M059J (cell line): ENCODE measurements at places on chromosomes 3 and 15. TPM values are rescaled to one million over a fixed set of nuclear protein-coding genes. Genes with fewer than 3 reads are reported as not detected.

- DNase-seq = no peak
These were observed 13.1 kb upstream of the EHD4 start for GRCh38 chr15:41985236-41986160.

The SLC9C1 gene
- not detected in 2 replicates for total RNA-seq

The ZNF280D gene
- total RNA-seq = 14.4 and 15.3 TPM in 2 replicates

- DNase-seq = no peak
These were observed 56.4 kb upstream of the ROBO1 start for GRCh38 chr3:79824166-79824565.

- DNase-seq = no peak
These were observed 134.9 kb upstream of the ZBTB20 start for GRCh38 chr3:115281697-115282675.

DNA sequence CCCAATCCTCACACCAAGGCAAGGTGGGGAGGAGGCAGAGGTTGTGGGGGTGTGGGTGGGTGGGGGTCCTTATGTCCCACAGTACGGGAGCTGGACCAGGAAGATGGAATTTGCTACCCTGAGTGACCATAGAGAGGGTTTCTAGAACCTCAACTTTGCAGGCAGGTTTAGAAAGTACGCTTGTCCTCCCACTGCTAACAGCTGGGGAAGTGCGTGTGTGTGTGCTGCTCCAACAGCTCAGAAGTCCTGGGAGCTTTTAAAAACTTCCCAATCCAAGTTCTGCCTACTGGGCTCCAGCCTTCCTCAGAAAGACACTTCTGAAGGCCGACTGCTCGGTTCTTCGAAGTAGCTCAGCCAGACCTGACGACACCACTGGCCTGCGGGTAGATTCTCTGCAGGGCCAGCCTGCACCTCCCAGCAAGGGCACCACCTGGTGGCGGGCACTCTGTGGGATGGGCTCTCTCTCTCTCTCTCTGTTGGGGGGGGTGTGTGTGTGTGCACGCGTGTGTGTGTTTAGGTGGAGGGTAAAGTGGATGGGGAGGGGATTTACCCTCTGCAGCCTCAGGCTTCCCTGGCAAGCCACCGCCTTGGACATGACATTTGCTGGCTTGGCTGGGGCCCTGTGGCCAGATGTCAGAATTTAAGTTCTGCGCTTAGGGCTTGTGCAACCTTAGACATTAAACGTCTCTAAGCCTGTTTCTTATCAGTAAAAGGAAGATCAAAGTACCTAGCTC is 15.6 kb downstream of the TMEM158 start:
- DNase-seq = peak; percentile 83

DNA sequence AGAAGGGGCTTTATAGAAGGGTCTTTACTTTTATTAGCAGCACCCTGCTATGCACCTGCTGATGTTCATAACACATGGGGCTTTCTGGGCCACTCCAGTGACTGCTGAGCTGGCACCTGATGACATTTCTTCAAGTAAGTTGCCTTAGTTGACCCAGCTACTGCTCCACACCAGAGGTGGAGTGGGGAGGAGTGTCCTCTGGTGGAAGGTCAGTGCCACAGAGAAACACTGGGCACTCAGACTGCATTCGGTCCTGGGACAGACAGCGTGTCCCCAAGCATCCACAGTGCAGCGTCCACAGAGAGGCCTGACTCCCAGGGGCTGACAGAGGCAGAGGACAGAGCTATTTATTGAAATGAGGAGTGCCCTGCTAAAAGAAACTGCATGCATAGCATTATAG is 74.9 kb upstream of the NSMCE3 start:
- no peak for DNase-seq

The GRAMD1C gene
- total RNA-seq = 2.2 and 3.6 TPM in 2 replicates

DNA sequence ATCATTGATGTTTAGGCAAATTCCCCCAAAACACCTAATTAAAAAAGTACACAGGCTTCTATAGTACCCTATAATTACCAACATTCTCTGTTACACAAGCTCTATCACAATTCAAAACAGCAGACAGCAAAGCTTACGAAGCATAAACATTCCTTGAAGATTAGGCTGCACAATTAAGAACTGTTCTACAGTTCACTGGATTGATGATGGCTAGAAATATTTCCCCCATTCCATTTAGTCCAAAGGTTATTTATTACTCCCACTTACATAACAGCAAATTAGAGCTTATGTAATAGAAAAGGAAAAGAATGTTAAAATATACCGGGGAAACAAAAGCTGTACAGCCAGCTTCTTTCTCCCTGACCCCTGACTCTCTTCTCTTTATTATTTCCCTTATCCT is 49.3 kb downstream of the UACA start:
- peak; percentile 42 for DNase-seq

The FAM219B gene
- total RNA-seq = 21.3 and 27.5 TPM in 2 replicates

GRCh38 chr15:31483053-31483985 is 156.7 kb downstream of the KLF13 start:
- no peak for DNase-seq

GRCh38 chr3:108013141-108014055 is 77.4 kb downstream of the CD47 start:
- DNase-seq = no peak

GRCh38 chr3:171187706-171188290 is 161.3 kb upstream of the SLC2A2 start:
- DNase-seq = peak; percentile 55

The WDR82 gene
- total RNA-seq = 29.9 and 35.5 TPM in 2 replicates

GRCh38 chr15:52734329-52734728 is 55.1 kb upstream of the ATOSA start:
- no peak for DNase-seq

DNA sequence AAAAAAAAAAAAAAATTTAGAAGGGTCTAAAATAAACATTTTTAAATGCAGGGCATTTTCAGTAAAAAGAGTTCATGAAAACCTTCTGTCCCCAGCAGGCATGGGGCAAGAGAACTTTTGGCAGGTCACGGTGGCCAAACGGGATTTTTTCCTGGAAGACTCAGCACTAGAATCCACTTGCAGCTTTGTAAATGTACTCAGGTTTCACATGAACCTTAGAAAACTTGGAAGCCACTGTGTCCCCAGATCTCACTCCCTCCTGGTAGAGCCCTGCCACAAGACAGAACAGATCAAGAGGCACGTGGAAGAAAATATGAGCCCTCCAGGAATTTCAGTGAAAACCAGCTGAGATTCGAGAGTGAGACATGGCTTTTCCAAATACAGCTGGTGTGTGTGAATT is 2.1 kb upstream of the GNB5 start:
- DNase-seq = no peak

DNA sequence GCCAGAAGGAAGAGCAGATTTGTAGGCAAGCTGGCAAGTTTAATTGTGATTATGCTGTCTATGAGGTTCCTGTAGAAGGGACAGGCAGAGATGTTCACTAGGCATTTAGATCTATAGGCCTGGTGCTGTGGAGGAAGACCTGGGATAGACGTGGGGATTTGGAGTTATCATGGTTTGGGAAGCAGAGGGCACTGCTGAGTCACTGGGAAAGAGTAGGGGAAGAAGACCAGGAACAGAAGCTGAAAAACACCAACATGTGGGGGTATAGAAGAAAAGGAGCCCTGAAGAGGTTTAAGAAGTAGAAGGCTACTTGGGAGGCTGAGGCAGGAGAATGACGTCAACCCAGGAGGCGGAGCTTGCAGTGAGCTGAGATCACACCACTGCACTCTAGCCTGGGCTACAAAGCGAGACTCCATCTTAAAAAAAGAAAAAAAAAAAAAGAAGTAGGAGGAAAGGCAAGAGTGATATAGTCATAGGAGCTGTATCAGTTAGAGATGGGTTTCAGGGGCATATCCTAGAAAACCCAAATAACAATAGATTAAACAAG is 19.3 kb downstream of the GRK7 start:
- peak; percentile 28 for DNase-seq

GRCh38 chr3:170808041-170808440 is 62.0 kb downstream of the RPL22L1 start:
- peak; percentile 22 for DNase-seq

- DNase-seq = peak; percentile 69
These were observed 62.9 kb downstream of the ATG7 start for GRCh38 chr3:11335056-11335608.

The ALDH1A2 gene
- 0.17 TPM in 1 of 2 replicates, not detected in the other for total RNA-seq

- no peak for DNase-seq
These were observed 265.0 kb downstream of the ZPLD1 start for GRCh38 chr3:102699819-102700140.

GRCh38 chr3:66816090-66816761 is 181.9 kb upstream of the KBTBD8 start:
- peak; percentile 24 for DNase-seq

The AKAP13 gene
- total RNA-seq = 22.7 and 42.8 TPM in 2 replicates

The PML gene
- total RNA-seq = 24.5 and 74.6 TPM in 2 replicates

DNA sequence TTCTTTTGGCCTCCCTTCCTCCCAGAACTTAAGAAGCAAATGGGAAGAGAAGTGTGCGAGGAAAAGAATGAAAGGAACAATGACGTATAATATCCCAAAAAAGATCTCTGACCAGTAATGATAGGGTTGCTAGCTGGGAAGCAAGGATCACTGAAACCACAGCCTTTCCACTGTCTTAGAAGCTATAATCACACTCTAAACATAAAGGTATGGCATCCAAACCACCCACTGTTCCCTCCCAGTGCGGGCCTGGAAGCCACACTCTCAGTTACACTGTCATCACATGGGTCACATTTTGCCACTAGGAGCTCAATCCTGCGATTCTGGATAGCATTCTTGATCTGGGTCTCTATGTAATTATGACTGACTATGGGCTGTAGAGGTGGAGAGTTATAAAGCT is 131.6 kb upstream of the HACD2 start:
- DNase-seq = no peak

DNA sequence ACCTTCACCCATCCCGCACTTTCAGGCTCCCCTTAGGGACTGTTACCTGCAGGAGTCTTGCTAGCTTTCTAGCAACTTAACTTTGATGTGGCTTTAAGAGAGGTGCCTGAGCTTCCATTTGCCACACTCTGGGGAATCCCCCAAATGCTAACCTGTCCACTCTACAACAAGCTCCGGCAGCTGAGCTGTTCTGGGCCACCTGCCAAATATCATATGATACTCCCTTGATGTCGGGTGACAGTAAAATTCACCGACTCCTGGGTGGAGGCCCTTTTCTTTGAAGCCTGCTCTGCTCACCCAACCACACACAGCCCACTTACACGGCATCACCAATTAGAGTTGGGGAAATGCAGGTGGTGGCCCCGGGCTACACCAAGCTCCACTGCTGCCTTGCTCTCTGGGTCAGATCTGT is 38.0 kb upstream of the XCR1 start:
- DNase-seq = peak; percentile 76

- DNase-seq = no peak
These were observed 2.4 kb upstream of the RNU5B-1 start for GRCh38 chr15:65302061-65302460.

GRCh38 chr3:142735462-142735861 is 11.6 kb downstream of the TRPC1 start:
- DNase-seq = no peak

DNA sequence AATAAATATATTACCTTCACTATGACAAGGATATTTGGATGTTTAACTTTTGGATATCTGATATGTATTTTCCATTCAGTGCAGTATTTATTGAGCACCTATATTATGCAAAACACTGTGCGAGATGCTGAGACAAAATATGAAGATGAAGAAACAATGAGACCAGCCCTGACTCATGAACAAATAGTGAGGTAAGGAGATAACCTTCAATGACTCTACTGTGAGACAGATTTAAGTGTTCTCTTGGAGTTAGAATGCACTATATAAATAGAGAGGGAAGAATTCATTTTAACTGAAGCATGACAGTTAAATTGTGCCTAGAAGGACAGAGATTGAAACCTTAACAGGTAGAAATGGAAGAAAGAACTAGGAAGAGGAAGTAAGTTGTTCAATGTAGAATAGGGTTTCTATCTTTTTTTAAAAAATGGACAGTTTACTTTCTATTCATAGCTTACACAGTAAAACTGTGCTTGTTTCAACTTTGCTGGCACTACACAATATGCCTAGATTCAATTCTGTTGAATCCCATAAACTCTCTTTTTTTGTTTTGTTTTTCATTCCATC is 124.2 kb downstream of the ZBTB20 start:
- DNase-seq = no peak

The SLCO2A1 gene
- total RNA-seq = 0.20 and 0.47 TPM in 2 replicates

DNA sequence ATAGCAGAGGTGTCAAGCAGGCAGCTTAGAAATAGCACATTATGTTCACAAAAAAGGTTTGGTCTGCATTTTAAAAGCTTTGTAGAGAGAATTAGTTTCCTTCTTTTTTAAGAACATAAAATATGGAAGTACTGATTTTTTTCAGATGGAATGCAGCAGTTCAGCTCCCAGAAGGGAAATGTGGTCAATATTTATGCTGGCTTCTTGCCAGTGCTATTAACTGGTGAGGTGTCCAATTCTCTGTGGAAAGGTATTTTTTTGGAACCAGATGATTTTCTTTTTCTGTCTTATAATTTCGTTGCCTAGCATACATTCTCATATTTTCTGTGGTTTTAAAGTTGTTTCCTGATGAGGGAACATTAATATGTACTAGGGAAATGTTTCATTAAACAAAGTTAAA is 211.4 kb upstream of the ZNF385D start:
- no peak for DNase-seq

- DNase-seq = peak; percentile 73
These were observed 20.2 kb upstream of the GPX1 start for GRCh38 chr3:49378249-49378895.

DNA sequence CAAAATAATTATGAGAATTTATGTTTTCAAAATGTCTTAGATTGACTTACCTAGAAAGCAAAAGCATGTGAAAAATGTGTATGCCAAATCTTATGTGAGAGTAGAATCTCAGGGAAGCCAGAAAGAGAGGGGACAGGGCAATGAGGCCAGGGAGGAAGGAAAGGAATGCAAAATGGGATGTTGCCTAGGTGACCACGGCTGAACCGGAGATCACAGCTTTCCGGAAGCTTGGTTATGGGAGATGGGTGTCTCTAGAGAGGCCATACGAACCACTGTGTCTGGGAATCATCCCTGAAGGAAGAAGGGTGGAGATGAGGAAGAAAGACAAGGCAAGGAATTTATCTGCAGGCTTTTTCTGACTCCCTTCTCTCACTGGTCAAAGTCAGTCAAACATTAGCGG is 76.0 kb downstream of the SUCLG2 start:
- no peak for DNase-seq

DNA sequence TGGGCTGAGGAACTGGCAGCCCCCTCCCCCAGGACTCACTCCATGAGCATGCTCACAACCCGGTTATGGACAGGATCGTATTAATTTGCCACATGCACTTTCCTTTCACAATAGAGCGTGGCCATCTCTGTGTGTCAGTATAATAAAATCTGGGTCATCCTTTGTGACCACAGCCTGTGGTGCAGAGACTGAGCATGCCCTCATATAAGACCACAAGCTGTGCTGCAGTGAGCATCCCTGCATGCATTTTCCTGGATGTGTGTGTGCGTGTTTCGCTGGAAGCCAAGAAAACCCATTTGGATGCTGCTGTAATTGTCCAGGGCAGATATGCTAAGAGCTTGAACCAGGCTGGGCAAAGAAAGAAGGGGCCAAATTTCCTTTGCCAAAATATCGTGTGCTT is 39.7 kb downstream of the CYP11A1 start:
- peak; percentile 30 for DNase-seq

GRCh38 chr15:77493324-77493907 is 72.7 kb downstream of the HMG20A start:
- DNase-seq = peak; percentile 74

The TLR9 gene
- not detected in 2 replicates for total RNA-seq

- no peak for DNase-seq
These were observed 146.1 kb downstream of the THSD4 start for GRCh38 chr15:71261418-71261817.
